ENCODE measurements at places on chromosomes 6 and 20.

GRCh38 chr20:21511485-21511849 is 2.4 kb downstream of the NKX2-2 start:
- DNase-seq: no peak

DNA sequence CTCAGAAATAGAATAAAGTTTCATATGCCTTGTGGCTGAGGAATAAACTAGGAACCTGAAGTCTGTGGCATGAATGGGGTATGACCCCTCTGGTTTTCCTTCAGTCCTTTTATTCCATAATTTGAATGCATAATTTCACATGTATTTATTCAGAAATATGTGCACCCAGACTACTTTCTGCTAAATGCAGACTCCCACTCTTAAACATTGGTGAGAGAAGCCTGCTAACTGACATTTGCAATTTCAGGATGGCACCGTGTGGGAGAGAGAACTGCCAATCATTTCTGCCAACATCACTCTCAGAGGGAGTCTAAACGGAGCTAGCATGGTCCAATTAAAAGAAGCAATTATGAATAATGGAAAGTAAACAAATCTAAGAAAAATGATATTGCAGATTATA is 141.3 kb downstream of the ADGRB3 start:
- DNase-seq: no peak

DNA sequence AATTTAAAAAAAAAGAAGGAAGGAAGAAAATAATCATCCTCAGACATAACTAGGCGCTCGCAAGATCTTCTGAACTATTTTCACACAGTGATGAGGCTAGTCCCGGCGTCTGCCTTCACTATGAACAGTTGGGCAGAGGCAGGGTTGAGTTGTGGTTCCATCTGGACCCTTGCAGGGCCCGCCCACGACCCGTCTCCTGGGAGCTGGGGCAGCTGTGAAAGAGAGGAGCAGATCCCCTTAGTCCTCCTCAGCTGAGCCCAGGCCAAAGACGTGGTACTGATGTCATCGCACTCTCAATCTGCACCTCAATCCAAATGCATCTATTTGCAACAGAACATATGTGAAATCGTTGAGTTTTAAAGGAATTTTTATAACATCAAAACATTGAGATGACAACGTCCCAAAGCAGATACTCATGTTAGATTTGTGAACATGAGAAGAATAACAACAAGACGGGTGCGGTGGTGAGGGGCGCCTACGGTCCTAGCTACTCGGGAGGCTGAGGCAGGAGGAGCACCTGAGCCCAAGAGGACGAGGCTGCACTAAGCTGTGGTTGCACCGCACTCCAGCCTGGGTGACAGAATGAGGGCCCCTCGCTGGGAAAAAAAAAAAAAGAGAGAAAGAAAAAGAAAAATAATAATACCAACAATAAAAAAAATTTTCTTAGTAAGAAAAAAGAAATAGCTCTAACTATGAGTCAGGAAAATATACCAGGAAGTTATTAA is 15.3 kb downstream of the TCFL5 start:
- DNase-seq: no peak

DNA sequence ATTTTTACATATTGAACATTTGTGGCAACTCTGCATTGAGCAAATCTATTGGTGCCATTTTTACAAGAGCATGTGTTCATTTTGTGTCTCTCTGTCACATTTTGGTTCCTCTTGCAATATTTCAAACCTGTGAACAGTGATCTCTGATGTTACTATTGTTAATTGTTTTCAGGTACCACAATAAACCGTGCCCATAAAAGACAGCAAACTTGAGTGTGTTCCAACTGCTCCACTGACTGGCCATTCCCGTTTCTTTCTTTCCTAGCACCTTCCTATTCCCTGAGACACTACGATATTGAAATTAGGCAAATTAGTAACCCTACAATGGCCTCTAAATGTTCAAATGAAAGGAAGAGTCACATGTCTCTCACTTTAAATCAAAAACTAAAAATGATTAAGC is 79.6 kb downstream of the REV3L start:
- DNase-seq: no peak

- no peak for DNase-seq
Measured at GRCh38 chr20:33291416-33291815, 8.4 kb downstream of the BPIFB1 start.

- no peak for DNase-seq
Measured at GRCh38 chr6:132228894-132229293, 172.4 kb downstream of the MOXD1 start.

DNA sequence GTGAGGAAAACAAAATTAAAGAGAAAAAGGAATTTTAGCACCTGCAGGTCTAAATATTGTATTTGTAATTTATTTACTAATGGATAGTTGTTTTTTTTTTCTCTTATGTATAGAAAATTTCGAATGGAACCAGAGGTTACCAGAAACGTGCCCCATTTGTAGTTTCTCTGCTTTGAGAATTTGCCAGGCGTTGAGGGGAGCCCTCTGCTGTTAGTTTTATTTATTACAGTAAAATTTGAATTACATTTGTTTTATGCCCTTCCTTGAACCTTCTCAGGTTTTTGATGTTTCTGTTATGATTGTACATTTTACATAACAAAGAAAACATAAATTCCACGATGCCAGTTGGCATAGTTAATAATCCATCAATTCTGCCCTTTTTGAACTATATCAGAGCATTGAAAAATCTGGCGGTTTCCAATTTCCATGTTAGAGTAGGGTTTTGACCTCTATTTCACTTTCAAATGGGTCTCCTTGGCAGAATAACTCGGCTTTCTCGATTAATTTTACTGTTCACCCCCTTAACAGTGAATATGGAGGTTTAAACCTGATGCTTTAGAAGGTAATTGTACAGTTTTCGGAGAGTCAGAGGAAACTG is 35.1 kb upstream of the RFPL4B start:
- peak; percentile 62 for DNase-seq

DNA sequence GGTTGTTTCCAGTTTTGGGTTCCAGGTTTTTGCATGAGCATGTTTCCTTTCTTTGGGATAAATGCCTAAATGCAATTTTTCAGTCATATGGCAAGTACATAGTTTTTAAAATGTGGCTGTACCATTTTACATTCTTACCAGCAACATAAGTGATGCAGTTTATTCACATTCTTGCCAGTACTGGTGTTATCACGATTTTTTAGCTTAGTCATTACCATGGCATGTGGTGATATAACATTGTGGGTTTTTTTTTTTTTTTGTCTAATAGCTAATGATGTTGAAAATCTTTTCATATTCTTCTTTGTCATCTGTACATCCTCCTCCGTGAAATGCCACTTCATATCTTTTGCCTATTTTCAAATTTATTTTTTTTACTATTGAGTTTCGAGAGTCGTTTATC is 2.9 kb upstream of the TDRD6 start:
- DNase-seq: no peak

DNA sequence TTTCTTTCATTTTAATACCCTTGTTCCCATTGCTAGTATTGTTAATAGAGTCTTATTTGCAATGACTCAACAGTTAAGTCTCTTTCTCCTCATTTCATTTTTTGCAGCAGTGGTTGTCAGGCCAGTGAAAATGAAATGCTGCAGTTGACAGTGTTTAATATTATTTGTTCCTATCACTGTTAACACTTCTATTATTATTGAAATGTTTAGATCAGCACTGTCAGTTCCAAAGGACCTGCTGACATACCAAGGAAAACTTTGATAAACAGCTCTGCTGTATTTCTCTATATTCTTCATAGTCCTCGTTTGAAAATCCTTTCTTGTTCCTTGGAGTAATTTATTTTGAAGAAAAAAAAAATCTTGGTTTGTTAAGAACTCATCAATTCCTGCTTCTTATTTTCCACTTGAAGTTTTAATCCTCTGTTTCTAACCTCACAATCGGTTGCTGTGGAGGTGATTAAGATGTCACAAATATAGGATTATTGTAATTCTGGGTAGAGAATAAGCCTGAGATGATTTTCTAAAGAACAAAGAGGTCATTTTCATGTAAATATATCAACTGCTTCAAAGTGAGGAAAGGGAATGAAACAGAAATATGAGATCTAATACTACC is 1065.9 kb upstream of the CITED2 start:
- DNase-seq: no peak

DNA sequence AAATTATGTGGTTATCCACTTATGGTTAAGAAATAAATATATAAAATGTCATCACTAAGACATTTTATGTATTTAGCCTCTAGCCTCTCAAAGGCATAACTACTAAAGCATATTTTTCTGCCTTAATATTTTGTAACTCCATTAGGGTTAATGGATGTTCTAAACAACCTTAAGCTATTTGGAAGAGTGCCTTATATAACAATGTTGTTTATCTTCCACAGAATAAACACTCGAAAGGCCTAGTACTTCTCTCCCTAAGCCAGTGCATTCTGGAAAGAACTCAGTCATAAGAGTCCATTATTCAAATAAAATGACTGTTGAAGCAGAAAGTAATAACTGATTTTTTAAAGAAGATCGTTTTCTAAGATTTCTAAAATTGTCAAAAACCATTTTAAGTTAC is 15.0 kb upstream of the PRIM2 start:
- DNase-seq: no peak

- DNase-seq: no peak
Measured at GRCh38 chr20:9053108-9053507, 15.8 kb upstream of the PLCB4 start.

DNA sequence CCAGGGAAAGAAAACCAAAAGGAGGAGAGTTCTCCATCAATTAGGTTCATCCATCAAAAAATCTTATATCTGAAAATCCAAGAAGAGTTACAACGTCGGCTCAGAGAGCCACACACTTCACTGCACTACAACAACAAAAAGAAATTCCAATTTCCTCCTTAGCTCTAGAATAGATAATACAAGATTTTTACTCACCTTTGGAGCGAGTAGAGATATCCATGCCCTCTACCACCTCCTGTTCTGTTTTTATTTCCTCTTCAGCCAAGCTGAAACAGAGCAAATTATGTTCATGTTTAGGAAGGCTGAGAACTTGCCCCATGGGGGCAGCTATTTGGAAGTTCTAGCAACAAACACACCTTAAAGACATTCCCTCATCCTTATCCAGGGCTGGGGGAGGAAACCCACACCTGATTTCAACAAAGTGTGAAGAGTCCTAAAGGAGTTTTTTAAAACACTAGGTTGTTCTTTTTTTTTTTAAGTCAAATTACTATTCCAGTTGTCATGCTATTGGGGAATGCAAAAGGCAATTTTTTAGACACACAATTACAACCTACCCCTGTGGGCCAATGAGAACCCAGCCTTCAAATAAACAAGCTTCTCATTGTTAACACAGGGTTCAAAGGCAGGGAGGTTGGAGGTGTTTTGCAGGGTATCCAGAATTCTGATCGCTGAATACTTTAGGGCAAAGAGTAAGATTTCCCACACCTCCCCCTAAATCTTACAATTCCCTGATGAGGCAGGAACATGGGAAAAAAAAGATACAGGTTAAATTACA is 8.7 kb downstream of the ZMYND8 start:
- DNase-seq: no peak

DNA sequence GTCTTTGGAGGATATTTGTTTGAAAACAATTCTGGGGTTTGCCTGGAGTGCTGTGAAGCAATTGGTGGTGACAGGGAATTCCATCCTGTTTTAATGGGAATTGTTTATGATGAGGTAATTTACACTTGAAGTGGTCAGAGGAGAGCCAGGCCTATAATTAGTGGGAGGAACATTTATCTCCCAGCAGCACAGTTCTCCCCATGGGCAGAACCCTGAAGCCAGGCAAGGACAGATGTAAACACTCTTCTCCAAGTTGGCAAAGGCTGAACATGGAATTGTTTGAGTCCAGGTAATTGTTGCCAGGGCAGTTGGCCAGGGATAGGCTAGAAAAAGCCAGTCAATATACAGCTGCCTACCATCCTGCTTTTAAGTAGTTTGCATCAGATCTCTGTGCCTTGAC is 789.7 kb downstream of the FRK start:
- no peak for DNase-seq

- DNase-seq: no peak
Measured at GRCh38 chr6:452301-453067, 60.9 kb downstream of the IRF4 start.

- DNase-seq: no peak
Measured at GRCh38 chr20:49687595-49688567, 25.8 kb downstream of the B4GALT5 start.

DNA sequence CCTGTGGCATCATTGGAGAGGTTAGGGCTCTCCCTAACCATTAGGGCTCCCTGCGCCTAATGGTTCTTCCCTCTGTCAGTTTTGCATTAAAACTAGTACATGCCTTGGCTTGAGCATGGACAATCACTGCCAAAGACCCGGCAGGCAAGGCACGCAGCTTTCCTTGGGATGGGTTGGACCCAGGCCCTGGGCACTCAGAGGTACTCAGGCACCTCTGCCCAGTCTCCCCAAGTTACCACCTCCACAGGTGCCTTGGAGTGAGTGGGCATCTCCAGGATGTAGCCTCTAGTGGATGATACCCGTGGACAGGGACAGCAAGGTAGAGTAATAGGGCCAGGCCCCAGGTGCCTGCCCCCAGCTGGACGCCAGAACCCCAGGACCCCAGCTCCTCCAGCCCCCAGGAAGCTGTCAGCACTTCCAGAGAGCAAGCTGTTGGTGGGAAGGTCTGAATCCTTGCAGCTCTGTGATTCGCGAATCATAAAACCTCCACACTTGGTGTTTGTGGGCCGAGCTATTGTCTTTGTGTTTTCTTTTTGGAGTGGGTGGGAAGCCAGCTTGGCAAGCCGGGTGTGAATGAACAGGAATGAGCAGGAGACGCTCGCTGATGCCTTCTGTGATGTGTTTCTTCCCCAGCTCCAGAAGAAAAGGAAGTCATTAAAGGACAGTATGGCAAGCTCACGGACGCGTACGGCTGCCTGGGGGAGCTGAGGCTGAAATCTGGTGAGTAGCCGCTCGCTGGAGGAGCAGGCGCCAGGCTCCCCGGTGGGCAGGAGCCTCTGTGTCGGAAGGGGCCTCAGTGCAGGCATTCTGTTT is 35.1 kb downstream of the SYNJ2 start:
- no peak for DNase-seq

- no peak for DNase-seq
Measured at GRCh38 chr6:85111481-85112011, 338.3 kb upstream of the NT5E start.

- peak; percentile 68 for DNase-seq
Measured at GRCh38 chr20:6765469-6766058, 1.9 kb upstream of the BMP2 start.

DNA sequence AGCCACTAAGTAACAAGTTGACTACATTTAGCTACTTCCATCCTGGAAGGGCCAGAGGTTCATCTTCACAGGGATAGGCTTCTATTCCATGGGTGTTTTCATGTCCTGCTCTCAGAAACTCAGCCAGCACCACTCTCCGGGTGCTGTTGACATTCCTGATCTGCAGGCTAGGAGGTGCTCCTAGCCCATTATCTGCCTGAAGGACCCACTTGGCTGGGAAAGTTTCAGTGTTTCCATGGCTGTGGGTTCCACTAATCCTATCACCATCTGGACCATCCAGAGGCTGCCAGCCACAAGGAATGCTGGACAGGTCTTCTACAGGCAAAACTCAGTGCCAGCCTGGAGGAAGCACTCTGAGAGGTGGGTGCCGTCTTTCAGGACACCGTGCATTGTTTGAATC is 45.2 kb downstream of the HLA-G start:
- no peak for DNase-seq

GRCh38 chr6:21271428-21272155 is 322.0 kb upstream of the SOX4 start:
- no peak for DNase-seq

GRCh38 chr20:49278818-49279676 is 1.2 kb upstream of the ZNFX1 start:
- no peak for DNase-seq
